ENCODE measurements at places on chromosomes 6 and 20.

GRCh38 chr6:111614833-111615582 lies 9.3 kb upstream of the TRAF3IP2 start:
- DNase-seq: no peak

- DNase-seq: peak; percentile 61
Observed at GRCh38 chr6:70369332-70369950, 43.9 kb upstream of the FAM135A start.

DNA sequence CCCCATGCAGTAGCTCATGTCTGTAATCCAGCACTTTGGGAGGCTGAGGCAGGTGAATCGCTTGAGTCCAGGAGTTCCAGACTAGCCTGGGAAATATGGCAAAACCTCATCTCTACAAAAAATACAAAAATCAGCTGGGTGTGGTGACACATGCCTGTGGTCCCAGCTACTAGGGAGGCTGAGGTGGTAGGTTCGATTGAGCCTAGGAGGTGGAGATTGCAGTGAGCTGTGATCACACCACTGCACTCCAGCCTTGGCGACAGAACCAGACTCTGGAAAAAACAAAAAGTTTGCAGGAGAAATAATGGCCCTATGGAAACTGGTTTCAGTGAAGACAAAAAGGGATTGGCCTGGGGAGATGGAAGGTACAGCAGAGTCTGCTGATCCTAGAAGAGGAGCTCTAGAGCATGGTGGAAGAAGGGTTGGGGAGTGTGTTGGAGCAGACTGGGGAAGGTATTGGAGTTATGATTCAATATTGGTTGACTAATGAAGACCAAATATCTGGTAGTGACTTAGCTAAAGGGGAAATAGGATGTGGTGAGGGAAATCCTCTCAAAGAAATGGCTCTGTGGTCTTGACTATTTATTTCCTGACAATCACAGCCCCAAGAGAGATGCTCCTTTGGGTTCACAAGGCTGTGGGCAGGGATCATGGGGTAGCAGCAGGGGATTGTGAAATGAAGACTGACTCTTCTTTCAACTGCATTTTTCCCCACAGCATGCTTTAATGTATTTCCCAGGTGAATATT lies 281.9 kb downstream of the UTRN start:
- DNase-seq: peak; percentile 47

GRCh38 chr20:46087161-46087560 lies 2.6 kb downstream of the NCOA5 start:
- no peak for DNase-seq

DNA sequence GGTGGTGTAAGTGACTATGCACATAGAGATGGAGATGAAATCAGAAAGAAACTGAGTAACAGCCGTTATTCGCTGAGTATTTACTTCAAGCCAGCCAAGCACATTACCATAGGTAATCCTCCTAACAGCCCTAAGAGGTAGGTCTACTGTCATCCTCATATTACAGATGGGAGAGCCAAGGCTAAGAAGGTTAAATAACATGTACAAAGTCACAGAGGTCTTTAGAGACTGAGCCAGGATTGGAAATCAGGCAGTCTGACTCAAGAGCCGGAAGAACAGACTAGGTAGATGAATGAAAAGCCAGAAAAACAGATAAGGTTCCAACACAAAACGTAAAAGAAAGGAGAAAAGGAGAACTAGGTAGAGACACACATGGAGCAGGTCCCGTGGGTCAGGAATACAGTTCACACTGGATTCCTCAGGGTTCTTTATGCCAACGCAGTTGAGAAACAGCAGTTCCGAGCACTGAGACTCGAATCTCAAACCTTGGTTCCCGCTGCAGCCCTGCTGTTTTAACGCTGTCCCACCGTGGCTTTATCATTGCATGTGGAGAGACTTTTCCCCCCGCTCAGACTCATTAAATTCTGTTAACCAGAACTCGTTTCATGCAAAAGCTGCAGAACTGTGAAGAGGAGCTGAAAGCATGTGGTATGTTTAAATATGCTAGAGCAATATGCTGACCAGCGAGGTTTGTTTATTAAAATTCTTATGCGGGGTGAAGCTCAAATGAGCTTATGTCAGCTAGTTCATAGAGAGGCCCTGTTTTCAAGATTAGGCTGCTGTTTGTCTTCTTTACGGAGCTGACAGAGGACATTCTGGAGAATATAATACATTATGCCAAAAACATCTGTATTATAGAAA lies 537.9 kb downstream of the CD83 start:
- no peak for DNase-seq

DNA sequence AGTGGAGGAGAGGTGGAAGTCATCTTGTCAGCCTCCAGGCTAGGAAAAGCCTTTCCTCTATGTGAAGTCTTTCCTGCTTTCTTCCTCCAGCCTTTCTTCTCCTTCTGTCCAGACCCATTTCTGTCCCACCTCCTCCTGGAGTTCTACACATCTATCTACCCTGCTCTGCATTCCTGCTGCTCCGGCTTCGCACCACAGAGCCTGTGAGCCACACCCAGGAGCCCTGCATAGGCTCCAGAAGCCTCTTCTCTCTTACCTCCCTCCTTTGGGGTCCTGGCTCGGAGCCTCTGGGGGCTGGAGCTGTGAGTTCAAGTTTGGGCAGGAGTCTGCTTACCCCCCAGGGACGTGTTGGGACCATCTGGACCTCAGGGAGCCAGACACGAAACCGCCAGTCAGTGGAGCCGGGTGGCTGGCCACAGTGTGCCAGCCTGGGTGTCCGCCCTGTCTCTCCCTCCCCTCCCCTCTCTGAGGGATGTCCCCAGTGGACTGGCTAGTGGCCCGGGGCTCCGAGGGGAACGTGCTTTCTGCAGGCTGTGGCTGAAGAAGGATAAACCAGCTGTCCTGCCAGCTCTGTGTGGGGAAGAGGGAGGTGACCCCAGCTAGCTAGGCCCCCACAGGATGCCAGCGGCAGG lies 99.2 kb downstream of the VEGFA start:
- no peak for DNase-seq

DNA sequence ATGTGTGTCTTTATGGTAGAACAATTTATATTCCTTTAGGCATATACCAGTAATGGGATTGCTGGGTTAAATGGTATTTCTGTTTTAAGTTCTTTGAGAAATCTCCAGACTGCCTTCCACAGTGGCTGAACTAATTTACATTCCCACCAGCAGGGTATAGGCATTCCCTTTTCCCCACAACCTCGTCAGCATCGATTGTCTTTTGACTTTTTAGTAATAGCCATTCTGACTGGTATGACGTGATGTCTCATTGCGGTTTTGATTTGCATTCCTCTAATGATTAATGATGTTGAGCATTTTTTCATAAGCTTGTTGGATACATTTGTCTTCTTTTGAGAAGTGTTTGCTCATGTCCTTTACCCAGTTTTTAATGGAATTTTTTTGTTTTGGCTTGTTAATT lies 5.3 kb upstream of the TASP1 start:
- DNase-seq: peak; percentile 52

GRCh38 chr20:50792708-50793574 lies 1.9 kb upstream of the BCAS4 start:
- no peak for DNase-seq

- peak; percentile 40 for DNase-seq
Observed at GRCh38 chr6:40930555-40930954, 108.5 kb downstream of the UNC5CL start.

DNA sequence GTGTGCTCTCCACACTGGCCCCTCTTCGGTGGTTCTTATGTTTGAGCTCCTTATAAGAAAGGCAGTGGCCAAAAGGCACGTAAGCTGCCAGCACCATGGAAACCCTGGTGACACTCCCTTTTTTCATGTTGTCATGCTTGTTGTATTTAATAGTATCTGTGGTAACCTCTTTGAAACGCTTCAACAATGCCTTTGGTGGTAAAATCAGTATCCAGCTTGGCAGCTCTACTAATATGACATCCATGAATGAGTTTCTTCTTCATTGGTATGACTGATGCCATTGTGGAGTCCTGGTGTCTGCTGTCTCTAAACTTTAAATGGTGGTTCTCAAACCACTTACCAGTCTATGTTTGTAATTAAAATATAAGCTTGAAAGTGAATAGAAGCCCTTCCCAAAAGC lies 10.7 kb upstream of the MYLK2 start:
- no peak for DNase-seq

GRCh38 chr20:46651091-46651962 lies at the start of gene SLC13A3:
Gene SLC13A3 (minus strand): TSS chr20:46651459. CDS start chr20:46651421, 38 bp downstream.
- no peak for DNase-seq

DNA sequence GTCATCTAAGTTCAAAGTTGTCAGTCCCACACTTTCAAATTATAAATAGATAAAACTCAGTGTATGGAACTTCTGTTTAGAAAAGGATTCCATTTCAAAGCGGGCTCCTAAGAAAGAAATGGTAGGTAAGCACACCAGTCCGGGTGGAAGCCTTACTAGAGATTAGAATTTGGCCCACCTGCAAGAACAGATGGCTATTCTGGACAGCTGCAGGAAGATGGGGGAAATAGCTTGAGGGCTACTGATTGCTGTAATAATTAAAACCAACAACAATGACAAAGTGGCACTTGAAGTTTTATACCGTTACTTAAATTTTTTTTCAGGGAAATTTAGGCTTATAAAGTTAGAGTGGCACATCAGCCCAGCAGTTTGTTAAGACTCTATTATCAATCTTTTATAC lies 83.3 kb downstream of the HIVEP2 start:
- no peak for DNase-seq

DNA sequence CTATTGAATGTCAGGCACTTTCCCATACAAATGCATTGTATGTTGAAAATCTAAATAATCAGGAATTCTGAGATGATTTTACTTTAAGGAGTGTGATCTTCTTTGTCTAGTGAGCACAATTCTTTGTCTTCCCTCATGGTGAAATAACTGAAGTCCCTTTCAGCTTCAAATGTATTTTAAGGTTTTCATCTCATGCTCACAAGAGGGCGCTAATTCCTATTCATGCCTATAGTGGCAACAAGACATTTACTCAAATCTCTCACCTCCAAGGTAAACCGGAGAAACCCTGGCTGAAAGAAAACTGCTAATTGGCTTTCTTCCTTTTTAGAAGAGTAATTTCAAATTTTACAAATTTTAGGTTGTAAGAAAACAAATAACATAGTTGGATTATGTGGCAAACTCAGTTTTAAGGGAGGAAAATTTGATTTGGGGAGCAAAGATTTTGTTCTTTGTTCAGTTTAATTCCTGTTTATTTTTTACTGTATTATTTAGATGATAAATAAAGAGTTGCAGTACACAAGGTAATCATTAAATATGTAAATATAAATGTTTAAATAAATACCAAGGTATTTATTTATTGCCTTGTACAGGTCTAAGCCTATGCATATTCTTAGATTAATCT lies 69.1 kb downstream of the SLC35F1 start:
- peak; percentile 21 for DNase-seq
